ENCODE measurements at places on chromosomes 12 and 14.
A peak's percentile ranks its signal among the peaks of the same experiment; 100 is the strongest.

GRCh38 chr12:111650912-111651311 is 34.8 kb downstream of the BRAP start:
- DNase-seq, result no peak

- no peak for DNase-seq
Measured at GRCh38 chr12:28024231-28024995, 51.9 kb upstream of the PTHLH start.

DNA sequence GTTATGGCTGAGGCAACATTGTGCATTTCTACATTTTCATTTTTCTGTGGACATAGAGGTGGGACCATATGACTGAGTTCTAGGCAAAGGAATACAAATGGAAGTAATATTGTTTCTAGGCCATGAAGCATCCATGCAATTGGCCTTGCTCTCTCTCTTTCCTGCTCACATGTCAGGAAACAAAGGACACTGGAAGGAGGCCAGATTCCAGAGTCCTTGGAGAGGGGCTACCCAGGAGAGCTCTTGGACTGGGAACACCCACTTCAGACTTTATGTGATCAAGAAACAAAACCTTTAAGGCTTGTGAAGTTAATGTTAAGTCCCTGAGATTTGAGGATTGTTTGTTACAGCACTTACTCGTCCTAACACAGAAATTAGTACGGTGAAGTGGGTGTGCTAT is 32.8 kb downstream of the PDZRN4 start:
- DNase-seq, result no peak

DNA sequence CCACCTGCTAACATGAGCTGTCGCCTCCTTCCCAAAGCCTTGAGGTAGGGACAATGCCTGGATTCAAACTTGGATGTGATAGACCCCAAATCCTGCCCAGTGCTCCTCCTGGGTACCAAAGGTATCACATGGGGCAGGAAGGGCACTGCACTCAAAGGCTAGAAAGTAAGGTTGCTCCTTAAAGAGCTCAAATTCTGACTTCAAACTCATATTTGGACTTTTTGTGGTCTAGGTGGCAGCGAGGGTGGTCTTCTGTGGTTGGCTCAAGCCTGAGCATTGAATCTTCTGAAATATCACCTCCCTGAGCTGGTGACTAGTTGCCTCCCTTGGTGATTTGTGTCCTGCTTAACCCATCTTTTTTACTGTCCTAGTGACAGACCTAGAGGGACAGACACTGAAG is 8.3 kb upstream of the RNASE4 start:
- no peak for DNase-seq

- DNase-seq, result no peak
Measured at GRCh38 chr14:46885566-46885965, 234.0 kb upstream of the RPL10L start.

DNA sequence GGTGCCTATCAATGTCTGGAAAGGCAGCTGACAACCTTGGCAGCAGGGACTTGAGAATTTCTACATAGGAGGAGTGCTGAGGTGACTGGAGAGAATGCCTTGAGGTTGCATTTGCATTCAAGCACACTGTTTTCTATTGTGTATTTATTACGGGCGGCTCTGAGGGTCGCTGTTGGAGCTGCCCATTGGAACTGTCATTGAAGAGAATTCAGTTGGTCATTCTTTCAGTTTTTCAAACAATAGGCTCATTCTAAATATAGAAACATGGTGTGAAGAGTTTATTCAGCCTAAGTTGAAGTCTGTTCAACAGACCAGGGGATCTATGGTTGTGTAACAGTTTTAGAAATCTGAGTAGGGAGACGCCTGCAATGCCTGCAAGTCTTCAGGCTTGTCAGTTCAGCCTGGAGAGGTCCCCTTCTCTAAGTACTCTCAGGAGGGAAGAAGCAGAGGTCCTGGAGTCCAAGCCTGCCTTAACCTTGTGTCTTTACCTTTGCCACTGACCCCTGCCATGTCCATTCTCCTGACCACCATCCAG is 9.8 kb upstream of the ABHD12B start:
- no peak for DNase-seq

GRCh38 chr12:62299617-62300016 is 39.4 kb downstream of the USP15 start:
- peak; percentile 41 for DNase-seq

GRCh38 chr12:88052686-88053085 is 23.5 kb upstream of the C12orf50 start:
- DNase-seq, result peak; percentile 14

DNA sequence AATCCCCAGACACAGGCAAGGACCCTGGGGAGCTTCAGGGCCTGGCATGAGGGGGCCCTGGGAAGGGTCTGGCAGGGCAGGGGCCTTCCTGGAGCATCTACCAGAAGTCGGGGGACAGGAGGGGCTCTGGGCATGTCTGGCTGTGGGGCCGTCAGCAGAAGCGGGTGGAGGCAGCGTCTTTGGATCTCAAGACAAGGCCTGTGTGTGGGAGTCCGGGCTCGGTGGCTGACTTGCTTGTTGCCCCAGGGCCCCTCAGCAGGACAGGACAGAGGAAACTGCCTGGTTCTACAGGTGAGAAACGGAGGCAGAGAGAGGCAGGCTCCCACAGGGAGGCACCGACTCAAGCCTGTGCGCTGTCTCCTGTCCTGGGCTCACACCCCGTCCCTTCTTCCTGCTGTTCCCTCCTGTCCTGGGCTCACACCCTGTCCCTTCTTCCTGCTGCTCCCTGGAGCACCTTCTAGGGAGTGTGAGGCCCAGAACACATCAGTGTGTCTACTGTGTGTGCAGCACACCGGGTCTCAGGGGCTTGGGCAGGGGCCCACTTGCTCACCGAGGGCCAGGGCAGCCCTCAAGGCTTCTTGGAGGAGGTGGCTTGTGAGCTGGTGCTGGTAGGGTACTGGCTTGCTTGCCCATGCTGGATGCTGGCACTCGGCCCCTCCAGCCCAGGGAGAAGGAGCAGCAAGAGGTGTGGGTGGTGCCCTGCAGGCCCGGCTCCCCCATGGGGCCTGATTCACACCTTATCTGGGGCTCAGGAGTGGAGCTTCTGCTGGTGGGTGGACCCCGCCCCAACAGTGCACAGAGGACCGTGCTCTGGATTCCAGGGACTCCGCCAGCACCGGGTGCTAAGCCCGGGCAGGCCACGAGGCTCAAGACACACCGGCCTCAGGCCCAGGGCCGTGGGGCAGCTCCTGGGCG is 14.9 kb downstream of the ASPG start:
- DNase-seq, result no peak

DNA sequence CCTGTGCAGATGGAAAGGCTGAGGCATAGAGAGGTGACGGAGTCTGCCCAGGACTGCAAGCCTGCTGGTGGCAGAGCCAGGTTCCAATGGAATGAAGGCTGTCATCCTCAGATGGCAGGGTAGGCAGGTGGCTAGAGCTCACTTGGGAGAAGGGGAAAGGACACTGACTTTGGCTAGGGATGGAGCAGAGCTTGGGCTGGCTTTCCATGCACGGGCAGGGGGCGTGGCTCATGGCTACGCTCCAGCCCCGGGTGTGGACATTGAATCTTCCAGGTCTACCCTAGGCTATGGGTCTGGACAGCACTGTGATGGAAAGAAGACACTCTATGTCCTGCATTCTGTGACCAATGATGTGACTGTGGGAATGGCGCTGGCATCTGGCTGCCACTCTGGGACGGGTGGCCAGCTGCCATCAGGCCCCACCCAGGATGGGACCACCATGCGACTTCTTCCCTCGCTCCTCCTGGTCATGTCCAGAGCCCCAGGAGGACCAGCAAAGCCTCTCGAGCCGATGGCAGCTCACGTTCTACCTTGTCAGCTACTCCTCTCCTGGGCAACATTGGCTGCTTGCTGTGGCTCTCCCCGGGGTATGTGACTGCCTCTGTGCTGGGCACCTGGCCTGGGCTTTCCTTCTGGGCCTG is 398.7 kb downstream of the TMEM121 start:
- DNase-seq, result no peak
